ENCODE measurements at places on chromosomes 2 and 18. TPM values are rescaled to one million over a fixed set of nuclear protein-coding genes. Genes with fewer than 3 reads are reported as not detected.

DNA sequence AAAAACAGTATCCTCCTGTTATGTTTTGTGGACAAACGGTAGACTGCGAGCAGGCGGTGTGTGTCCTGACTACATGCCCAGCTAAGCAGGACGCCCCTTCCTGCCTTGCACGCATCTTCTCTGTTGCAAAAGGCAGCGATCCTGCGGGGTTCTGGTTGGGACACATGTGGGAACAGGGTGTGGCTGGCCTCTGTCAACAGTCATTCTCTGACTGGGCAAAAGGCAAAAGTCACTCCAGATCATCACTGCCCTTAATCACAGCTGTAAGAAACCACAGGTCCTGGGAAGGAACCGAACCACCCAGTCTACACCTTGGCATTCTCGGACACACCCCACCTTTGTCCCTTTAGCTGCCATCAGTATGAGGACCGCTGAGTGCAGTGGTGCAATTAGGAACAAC is 44.3 kb upstream of the TMEM87B start:
- no peak for DNase-seq

DNA sequence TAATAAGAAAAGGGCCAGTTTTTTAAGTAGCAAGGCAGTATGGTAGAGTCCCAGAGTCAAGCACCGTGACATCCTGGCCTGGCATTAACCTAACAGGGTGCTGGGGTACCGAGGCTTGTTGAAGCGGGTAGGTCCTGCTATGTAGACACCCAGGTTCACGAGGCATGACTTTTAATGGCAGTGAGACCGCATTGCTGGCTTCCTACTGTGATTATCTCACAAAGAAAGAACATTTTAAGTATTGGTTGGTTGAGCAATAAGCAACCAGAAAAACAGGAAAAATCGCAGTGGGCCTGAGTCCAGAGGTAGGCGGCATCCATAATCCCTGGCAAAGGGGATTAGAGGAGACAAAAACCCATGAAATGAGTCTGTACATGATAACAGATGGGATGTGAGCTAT is 927.9 kb upstream of the ACVR2A start:
- no peak for DNase-seq

DNA sequence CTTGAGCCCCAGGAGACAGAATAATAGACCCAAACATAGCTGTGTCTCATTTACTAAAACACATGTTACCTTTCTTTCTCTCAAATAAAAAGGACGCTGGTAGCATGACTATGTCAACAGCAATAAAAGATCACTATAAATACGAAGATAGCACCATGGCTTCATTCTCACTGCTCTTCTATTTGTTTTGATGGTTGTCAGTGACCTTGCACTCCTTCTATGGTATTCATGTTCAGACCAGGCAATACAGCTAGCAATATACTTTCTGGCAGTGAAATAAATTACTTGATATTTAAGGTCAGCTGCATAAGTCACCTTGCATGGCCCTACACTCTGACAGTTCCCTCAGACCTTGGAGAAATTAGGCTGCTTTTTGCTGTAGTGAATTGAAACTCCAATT is 263.2 kb upstream of the CDH7 start:
- no peak for DNase-seq

- DNase-seq, result no peak
These were observed 6.3 kb upstream of the OTOS start for GRCh38 chr2:240146627-240147278.

- no peak for DNase-seq
These were observed 11.1 kb downstream of the CCL20 start for GRCh38 chr2:227824711-227825110.

GRCh38 chr2:64457524-64457923 is 3.6 kb downstream of the LGALSL start:
- no peak for DNase-seq

DNA sequence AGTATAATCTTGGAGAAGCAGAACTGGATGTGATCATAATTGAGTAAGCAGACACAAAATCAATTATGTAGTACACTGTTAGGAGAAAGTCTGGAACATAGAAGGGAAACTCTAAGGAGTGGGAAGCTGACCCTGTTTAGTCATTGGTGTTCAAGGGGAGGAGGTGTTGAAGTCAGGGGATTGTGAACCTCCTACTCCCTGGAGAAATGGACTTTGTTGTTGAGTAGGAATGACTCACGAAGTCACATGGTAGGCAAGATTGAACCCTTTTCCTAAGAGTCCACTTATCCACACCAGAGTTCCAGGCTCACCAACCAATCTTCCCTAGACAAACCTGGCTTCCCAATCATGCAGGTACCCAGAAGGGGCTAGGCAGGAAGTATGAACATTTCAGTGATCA is 81.0 kb upstream of the BCL11A start:
- no peak for DNase-seq

GRCh38 chr2:174312581-174313234 is 22.0 kb upstream of the SP9 start:
- DNase-seq, result no peak

DNA sequence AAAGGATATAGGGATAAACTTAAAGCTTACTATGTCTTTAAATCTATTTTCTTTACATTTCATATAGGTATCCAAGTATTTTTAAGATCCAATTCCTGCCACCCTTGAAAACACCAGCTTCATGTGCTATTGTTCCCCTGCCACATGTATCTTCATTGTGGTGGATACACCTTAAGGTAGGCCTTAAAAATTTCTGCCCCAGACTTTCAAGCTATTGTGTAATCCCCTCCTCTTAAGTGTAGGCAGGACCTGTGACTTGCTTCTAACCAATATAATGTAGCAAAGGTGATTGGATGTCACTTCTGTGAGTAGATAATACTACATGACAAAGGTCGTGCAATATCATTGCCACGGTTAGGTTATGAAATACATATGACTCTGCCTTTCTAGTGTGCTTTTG is 119.5 kb downstream of the RAD51AP2 start:
- DNase-seq, result no peak

- no peak for DNase-seq
These were observed 64.6 kb upstream of the ACKR3 start for GRCh38 chr2:236505041-236505440.

DNA sequence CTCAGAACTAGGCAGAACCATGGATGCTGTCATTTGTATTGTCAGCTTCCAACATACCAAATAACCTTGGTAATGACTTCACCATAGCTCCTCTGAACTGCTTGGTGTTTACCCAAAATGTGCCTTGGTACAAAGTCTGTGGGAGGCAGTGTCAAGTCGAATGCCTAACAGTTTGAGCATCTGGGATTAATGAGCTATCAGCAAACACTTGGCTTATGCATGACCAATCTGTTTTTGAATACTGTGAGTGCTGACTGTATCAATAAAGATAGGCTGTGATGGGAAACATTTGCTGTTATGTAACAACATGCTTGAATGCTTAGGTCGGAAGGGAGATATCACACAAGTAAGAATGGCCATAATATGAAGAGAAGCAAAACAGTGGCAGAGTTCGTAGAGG is 455.4 kb downstream of the CMPK2 start:
- no peak for DNase-seq

DNA sequence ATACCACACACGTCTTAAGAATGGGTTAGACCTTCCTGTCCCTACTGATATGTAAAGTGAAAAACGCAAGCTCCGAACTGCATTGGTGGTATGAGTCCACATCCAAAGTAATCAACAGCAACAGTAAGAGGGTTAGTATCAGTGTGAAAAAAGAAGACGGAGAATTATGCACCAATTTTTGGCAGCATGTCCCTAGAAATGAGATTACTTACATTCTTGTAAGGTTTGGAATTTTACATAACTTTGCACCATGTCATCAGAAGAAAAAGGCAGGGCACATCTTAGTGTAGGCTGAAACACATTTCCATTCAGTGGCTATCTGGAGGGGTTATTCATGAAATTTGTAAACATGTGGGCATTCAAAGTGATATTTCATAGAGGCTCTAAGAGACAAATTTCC is 88.2 kb downstream of the LONRF2 start:
- no peak for DNase-seq

DNA sequence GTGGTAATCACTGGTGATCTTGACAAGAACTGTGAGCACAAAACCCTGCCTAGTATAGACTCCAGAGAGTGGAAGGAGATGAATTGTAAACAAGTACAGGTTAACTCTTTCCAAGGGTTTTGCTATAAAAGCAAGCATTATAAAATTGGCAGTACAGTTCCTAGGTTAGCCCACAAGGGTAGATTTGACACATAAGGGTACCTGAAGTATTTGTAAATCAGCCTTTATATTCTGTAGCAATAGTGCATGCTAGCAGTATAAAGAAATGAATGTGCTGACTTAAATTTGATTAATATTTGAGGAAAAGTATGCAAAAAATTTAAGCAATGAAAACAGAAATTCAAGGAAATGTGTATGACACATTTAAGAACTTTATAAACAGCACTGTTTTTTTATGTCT is 42.4 kb downstream of the SP3 start:
- DNase-seq, result no peak

- no peak for DNase-seq
These were observed 160.3 kb upstream of the CDH19 start for GRCh38 chr18:66764230-66764629.

DNA sequence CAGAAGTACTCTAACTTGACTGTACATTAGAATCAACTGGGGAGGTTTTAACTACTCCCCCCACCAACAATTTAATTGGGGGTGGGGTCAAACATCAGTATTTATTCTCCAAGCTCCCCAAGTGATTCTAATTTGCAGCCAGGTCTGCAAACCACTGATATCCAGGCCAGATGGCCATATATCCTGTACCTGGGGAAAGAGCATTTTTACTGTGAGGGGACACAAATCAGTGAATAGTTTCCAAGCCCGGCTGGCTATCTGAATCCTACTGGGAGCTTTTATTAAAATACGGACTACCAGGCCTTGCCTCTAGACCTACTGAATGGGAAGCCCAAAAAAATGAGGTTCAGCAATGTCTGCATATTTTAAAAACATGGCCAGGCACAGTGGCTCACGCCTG is 88.5 kb downstream of the TCF4 start:
- no peak for DNase-seq

DNA sequence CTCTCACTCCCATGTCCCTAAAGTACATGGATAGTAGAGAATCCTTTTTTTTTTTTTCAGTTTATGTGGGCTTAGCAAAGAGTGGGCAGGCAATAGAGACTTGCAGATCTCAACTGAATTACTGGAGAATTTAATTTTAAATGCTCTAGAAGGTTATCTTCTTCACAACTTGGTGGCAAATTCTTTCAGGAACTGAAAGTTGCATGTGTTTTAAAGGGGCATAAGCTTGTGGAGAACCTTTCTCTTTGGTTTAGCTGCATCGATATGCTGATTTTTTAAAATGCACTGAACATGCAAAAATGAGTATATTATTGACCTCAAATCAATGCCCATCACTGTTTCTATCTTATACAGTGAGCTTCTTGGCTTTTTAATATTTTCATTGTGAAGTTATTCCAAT is 24.9 kb upstream of the GALNT3 start:
- no peak for DNase-seq

GRCh38 chr2:138700716-138701115 is 79.5 kb downstream of the NXPH2 start:
- DNase-seq, result no peak

DNA sequence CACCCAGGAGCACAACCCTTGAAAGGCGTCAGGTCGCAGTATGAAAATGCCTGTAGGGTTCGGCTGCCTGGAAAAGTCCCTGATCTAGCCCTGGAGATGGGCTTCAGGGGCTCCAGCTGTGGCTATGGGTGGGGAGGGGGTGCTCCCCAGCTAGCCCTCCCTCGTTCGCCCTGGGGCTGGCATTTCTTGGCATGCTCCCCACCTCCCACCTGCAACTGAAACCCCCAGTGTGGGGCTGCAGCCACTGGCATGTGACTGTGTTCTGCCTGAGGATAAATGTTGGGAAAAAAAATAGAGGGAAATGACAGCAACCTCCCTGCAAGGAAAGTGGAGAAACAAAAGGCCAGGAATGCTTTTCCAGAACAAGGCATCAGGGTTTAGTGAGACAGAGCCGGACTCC is 109.2 kb downstream of the COPS8 start:
- no peak for DNase-seq

- no peak for DNase-seq
These were observed 18.5 kb upstream of the POLI start for GRCh38 chr18:54250846-54251261.

DNA sequence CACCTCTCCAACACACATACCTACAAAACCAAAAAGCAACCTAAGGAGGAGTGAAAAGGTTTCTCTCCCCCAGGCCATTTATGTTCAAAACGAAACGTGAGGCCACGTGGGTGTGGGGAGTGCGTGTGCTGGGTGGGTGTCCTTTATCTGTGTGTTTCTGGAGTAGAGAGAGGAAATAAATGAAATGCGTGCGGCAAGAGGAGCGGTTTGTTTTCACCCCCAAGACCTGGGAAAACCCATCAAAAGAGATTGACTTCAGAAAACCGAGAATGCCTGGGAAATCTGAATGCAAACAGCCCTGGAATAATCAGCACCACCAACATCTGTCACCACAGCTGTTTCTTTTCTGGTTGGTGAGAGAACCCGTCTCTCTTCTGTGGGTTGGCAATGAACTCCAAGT is 137.4 kb downstream of the INSIG2 start:
- no peak for DNase-seq

DNA sequence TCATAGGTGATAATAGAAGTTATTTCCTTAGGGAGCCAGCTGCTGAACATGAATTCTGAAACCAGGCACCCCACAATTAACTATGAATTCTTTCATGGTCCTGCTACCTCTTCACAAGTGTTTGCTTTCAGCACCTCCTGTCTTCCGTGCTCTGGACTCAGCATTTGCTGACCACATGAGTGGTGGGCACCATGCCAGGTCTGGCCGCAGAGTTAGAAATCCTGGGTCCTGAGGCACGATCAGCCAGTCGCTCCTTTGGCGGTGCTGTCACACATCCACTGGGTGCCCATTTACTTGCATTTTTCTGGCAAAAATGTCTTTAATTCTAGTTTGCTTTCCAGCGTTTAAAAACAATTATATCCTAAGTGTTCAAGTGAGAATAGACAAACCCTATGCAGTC is 196.4 kb upstream of the PXDN start:
- DNase-seq, result no peak

GRCh38 chr2:32732912-32733472 is 105.1 kb downstream of the TTC27 start:
- DNase-seq, result no peak

DNA sequence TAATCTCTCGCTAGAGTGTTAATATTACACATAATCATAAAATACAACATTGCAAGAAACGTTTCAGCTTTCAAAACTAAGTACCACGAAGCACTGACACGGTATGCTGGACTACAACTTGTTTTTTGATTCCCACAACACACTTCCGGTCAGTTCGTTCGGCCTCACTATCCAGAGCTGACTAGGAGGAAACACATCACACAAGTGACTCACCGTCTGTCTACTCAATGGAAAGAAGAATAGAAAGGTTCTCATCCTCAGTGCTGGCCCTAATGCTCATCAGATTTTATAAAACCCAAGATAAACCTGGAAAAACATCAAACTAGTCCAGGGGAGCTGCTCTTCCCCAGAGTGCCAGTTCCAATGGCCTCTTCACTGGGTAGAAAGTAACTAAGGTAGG is 42.9 kb downstream of the ZNF385B start:
- no peak for DNase-seq

GRCh38 chr2:14633061-14633460 is 544 bp downstream of the LRATD1 start:
- DNase-seq, result no peak

SH2D6 gene
- 0.10 TPM for polyA plus RNA-seq

ANKRD23 gene
- 1.4 TPM for polyA plus RNA-seq

TFPI gene
- polyA plus RNA-seq, result 1.1 TPM

SLC14A1 gene
- polyA plus RNA-seq, result not detected

LIMS3 gene
- polyA plus RNA-seq, result 0.05 TPM

POLR1A gene
- 10.1 TPM for polyA plus RNA-seq

LRRC30 gene
- not detected for polyA plus RNA-seq

RIT2 gene
- not detected for polyA plus RNA-seq

TMEM200C gene
- polyA plus RNA-seq, result not detected

SULT1C2 gene
- 0.06 TPM for polyA plus RNA-seq
